HS-5 (cell line): ENCODE measurements at places on chromosomes 1 and 21.
A peak's percentile ranks its signal among the peaks of the same experiment; 100 is the strongest.

GRCh38 chr1:168554603-168555483 lies 11.0 kb upstream of the XCL2 start:
- DNase-seq, result no peak

- DNase-seq, result no peak
Observed at GRCh38 chr1:154698320-154699096, 90.5 kb upstream of the ADAR start.

- DNase-seq, result no peak
Observed at GRCh38 chr1:100279358-100279923, 13.4 kb downstream of the RTCA start.

GRCh38 chr21:45511661-45512431 lies 30.4 kb downstream of the SLC19A1 start:
- DNase-seq, result no peak

DNA sequence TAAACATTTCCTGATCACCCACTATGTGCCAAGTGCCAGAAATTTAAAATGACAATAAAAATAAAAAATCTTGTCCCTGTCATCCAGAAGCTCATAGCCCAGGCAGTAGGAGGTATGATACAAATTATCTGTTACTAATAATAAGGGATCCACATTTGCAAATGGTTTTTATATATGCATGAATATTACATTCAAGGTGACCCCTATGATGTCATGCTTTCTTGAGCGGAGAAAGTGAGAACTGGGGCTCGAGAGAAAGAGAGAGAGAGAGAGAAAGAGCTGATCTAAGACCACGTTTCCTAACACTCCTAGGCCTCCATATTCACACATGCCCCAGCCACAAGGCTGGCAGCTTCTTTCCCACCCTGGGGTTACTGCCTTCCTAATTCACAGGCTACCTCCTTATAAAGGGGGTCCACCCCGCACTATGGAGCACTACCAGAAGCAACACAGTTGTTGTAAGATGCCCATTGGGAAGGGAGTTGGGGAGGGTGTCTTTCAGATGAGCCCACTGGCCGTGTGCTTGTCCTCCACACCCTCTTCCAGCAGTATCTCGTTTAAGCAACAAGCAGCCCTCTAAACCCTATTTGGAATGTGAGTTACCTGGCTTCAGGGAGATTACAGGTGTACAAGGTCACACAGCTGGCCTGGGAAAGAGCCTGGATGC lies 28.8 kb upstream of the LRRN2 start:
- DNase-seq, result no peak

DNA sequence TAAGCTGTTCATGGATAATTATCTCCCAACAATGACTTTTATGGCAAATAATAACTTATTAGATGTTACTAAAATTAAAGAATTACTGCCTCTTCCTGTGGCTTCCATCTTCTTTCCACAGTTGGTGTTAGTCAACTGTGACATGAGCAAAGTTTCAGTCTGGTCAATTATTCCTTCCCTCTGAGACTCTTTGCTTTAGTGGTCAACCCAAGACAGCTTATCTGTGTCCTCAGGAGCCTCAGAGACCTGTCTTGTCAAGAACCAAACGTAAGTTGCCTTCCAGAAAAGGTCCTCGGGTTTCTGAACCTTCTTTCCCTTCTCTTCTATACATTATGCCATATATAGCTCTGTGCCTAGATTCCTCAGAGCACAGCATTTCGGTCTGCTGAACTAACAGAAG lies 263.2 kb upstream of the ZP4 start:
- no peak for DNase-seq

DNA sequence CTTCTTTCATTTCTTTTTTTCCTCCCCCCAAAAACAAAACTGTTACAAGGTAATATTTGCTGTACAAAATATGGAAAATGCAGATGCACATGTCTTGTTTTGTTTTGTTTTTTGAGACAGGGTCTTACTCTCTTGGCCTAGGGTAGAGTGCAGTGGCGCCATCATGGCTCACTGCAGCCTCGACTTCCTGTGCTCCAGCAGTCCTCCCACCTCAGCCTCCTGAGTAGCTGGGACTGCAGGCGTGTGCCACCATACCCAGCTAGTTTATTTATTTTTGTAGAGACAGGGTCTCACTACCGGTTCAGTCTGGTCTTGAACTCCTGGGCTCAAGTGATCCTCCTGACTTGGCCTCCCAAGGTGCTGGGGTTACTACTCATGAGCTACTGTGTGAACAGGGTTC lies 15.5 kb downstream of the PRRC2C start:
- DNase-seq, result no peak

DNA sequence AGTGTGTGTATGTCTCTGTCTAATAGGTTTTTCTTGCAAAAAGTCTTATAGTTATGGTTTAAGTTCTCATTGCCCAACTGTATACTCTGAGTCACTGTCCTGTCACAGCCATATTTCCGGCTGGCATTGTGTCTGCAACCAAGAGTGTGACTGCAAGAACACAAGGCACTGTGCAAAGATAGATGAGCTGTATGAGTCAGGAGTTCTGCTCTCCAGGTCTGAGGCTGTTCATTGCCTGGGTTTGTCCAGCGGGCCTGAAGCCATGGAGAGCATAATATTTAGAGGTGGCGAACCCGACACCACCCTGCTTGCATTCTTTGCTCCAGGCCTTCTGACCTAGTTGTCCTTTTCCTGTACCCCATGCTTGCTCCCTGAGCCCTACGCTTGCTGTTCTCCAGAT lies 50.9 kb upstream of the CNIH3 start:
- peak; percentile 92 for DNase-seq

GRCh38 chr1:12206792-12207424 lies 22.9 kb upstream of the VPS13D start:
- no peak for DNase-seq

DNA sequence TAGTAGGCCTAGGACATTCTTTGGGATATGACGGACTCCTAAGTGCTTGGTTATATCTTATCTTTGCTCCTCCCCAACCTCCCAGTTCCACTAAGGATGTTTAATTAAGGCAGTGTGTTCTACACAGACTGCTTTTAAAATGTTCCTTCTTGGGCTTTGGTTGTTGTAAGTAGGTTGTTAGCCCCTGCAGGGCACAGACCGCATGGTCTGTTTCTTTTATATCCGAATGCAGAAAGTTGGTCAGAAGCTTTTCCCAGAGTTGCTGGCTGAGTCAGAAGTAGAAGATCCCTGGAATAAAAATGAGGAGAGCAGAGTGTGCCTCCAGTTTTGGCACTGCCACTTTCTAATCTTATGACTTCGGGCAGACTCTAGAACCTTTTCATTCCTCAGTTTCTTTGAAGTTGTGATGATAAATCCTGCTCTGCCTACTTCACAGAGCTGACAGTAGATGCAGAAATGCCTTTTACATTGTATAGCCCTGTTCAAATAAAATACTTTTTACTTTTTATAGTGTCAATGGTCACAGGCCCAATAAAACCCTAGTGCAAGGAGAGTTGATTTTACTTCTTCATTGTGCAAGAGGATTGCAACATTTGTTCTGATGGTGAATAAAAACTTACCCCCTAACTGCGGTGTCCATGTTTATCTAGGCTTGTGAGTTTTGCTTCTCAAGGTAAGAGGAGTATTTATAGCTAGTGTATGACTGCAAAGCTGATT lies 18.4 kb downstream of the FMN2 start:
- DNase-seq, result no peak

GRCh38 chr1:238653693-238654321 lies 732.6 kb upstream of the CHRM3 start:
- peak; percentile 94 for DNase-seq

DNA sequence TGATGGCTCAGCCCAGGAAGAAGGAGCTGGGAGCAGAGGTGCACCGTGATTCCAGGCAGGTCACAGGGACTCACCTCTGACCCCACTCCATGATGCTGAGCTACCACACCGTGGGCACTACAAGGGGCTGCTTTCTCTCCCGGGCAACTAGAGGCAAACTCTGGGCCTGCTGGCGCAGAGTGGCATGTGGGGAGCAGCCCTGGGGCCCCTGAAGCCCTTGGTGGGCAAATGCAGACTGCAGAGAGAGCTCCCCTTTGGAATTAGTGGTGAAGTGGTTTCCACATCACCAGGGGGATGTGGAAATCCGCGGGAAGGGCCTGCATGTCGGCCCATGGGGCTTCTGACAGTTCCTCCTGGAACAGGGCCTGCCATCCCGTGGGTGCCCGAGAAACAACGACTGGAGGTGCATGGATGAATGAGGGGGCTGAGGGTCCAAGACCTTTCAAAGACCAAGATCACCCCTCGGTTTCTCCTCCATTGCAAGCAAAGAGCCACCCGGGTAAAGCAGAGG lies 11.8 kb upstream of the MMEL1 start:
- DNase-seq, result no peak

- peak; percentile 40 for DNase-seq
Observed at GRCh38 chr1:167663002-167663772, 33.2 kb downstream of the RCSD1 start.
